Left renal pelvis (tissue), 4 donors: ENCODE measurements at places on chromosomes 2 and 18.

GRCh38 chr2:207296265-207296948 is 130.7 kb upstream of the KLF7 start:
- no peak for DNase-seq

DNA sequence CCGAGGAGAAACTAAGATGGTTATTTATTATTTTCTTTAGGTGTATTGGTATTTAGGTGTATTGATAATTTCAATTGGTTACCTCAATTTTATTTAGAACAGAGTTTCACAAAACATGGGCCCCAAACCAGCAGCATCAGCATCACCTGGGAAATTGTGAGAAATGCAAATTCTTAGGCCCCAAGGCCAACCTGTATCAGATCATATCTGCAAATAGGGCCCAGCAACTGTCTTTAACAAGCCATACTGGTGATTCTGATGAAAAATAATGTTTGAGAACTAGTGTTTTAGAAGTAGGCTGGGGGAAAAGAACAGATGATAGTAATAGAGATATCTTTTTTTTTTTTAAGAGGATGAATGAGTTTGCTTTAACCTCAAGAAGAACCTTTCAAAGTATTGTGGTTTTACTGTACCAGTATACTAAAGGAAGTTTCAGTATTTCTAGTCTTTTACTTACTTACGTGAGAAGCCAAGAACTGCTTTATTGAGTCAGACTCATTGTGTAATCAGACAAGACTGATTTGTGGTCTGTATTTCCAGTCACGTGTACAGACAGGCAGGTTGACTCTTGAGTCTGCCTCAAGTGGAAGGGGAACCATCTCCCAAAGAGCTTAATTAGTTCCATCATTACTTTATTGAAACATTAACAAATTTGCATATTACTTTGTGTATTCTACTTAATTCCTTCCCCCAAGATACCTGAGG is 60.4 kb upstream of the GAREM1 start:
- no peak for DNase-seq

GRCh38 chr2:191302459-191303139 is 57.4 kb downstream of the MYO1B start:
- no peak for DNase-seq

- no peak for DNase-seq
Measured at GRCh38 chr2:104861351-104862057, 7.6 kb downstream of the POU3F3 start.

DNA sequence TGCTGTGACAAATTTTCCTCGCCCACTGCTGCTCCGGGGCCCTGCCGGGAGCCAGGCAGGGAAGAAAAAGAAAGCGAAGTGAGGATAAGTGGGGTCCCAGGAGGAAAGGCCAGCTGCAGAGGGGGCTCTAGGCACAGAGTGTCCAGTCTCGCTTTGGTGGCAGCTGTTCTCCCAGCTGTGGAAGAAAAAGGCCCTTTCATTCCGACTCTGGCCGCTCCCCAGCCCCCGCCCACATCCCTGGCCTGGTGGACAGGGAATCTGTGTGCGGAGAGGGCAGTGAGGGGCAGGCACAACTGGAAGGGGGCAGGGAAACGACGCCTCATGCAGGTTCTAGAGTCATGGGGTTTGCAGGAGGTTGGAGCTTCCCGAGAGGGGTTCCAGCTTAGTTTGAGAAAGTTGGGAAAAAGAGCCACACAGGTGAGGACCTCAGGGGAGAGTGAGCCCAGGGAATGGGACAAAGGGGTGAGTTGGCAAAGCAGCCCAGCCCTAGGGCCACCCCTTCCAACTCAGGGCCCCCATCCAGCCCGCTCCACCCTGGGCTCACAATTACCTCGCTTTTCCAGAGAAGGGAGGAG is 1.8 kb downstream of the RTKN start:
- DNase-seq: no peak
